ENCODE measurements at places on chromosomes 1 and 21.

- DNase-seq: no peak
These were observed 7.6 kb upstream of the GBP4 start for GRCh38 chr1:89206373-89206772.

DNA sequence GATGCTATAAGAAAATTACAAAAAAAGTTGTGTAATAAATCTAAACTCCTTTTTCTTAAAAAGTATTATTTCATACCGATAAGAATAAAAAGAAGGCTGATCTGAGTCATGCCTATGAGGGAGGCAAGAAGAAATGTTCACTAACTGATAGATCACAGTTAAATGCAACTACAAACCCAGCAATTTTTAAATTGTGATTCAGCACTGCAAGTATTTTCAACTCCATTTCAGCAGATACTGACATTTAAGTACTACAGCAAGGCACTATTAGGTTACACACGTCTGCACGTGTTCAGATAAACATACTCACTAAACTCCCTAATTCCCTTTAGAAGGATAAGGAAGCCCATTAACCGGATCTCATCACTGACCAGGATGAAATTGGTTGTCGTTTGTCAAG, 213.3 kb upstream of the ZRANB2 start:
- no peak for DNase-seq

DNA sequence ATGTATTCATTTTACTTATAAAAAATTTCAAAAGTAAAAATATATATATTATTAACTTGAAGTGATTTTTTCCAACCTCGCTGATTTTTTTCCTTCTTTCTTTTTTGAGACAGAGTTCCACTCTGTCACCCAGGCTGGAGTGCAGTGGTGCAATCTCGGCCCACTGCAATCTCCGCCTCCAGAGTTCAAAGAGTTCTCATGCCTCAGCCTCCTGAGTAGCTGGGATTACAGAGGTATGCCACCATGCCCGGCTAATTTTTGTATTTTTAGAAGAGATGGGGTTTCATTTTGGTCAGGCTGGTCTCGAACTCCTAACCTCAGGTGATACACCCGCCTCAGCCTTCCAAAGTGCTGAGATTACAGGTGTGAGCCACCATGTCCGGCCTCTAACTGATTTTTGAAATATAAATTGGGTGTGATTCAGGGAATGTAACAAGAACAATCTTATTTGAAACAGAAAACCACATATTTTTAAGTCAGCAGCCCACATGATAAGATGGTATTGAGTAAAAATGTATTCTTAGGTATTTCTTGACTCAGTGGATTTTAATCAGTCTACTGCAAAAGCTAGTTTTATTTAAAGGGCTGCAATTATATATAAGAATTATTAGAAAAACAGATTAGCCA, 30.0 kb downstream of the ZBTB8B start:
- no peak for DNase-seq

DNA sequence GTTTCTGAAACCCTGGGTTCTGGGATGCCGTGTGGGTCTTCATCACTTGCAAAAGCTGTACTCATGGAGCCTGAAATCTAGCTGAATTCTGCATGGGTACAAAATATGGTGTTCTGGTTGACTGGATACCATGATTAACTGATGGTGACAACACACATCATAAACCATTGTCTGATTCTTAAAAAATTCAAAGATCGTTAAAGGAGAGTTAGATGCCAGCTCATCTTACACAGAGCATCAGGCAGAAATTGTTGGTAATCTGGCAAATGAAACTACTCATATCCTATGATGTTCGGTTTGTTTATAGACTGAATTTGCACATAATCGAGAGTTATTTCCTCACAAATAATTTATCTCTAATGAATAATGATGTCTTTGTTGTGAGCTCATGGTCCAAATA, 218.1 kb upstream of the PKN2 start:
- no peak for DNase-seq

DNA sequence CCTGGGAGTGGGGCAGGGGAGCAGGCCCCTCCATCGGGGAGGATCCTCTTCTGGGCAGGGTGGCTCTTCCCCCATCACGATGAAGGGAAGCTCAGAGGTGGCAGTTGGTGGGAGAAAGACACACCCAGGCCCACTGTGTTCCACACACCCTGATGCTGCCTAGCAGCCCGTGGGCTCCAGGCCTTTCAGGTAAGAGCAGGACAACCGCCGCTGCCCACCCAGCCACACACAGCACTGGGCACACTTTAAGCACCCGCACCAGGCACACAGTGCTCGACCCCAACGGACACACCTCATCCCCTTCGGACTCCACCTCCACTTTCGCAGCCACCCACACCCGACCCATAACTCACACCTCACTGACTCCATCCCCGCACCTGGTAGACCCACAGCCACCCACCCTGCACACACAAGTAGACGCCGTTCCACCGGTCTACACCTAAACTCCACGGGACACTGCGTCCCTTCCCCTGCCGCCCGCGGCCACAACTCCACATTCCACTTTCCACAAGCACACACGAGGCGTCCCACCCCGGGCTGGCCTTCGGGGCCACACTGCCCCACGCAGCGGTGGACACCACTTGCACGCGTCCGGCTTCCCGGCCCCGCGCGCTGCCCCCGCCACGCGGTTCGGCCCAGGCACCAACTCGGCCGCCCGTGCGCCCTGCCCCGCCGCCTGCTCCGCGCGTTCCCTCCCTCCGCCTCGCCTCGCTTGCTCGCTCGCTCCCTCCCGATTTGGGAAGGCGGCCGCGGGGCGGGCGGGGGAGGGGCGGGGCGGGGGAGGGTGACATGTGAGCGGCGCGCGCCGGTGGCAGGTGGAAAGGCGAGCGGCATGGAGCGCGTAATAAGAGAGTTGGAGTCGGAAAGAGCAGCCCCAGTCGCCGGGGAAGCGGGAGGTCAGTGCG, at the start of gene KCNQ4:
Gene KCNQ4, plus strand, starts transcription at position 787 of the 905 bp plus-strand sequence. CDS start 307 bp downstream, outside the sequence.
- DNase-seq: peak; percentile 26

DNA sequence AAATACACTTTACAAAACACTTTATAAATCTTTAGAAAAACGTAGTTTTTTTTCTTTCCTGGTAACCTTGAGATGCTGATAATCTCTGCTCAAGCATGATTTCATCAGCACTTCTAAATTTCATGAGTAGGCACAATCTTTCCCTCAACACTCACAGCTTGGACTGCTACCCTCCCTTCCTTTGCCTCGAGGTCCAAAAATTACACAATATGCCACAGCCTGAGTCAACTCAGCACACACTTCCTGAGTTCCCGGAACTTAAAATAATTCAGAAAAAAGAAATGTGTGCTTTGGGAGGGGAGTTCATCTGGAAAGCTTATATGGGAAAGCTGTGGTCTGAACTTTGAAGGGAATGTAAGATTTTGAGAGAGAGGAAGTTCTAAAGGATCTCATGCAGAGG, 5.9 kb downstream of the CLCA2 start:
- peak; percentile 19 for DNase-seq

Data from activated CD4-positive, alpha-beta T cell treated with anti-CD3 and anti-CD28 coated beads, Interleukin-2, amount 50 U/mL, for 48 hours (primary cell).